ENCODE measurements at places on chromosomes 6 and 20.

GRCh38 chr20:50728981-50729874 lies 2.2 kb upstream of the PARD6B start:
- DNase-seq = no peak

- DNase-seq = no peak
Measured at GRCh38 chr6:144564202-144564601, 279.1 kb downstream of the UTRN start.

DNA sequence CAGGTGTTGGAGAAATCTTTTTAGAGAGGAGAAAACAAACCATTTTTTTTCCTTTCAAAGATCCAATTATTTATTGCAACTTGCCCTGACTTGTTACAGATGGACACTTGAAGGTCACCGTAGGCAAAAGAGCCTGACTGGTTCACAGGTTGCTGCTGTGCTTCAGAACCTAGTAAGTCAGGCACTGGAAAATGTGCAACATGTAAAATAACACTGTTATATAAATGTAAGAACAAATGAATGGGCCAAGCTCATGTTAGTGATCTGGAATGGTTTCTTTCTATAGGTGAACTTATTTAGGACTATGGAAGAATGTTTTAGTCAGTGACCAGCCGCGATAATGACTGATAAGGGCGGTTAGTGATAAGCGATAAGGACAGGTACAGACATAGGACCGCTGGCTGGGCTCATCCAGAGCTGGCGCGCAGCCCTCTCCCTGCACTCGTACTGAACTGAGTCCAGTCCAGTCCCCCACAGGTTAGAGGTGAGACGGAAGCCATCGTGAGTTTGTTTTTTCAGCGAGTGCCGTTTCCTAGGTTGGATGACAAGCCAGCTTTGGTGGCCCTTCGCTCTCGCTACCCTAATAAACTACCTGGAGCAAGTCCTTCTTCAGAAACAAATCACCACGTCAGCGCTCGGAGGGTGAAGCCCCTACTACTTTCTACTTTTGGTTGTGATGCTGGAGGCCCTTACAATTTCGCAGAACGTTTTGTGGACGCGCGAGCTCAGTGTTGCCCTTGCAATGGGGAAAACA lies 94.4 kb upstream of the PRDM1 start:
- DNase-seq = no peak

GRCh38 chr6:27791182-27791943 lies 120.8 kb downstream of the OR2B2 start:
- peak; percentile 93 for DNase-seq

GRCh38 chr20:37270576-37271420 lies 9.2 kb upstream of the GHRH start:
- DNase-seq = no peak

DNA sequence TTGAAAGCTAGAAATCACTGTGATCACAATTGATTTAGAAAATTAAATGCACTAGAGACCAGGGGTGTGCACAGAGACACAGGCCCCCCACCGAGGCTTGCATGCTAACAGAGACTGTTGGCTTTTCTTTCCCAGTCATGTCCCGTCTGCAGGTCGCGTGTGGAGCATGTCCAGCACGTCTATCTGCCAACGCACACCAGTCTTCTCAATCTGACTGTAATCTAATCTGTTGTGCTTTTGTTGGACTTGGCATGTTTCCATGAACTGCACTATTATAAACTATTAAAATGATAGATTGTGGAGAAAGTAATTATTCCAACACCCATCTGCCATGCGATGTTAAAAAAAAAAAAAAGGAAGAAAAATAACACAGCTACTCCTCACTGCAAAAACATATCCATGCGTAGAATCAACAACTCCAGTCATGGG lies 17.7 kb downstream of the MYLIP start:
- no peak for DNase-seq

- peak; percentile 33 for DNase-seq
Measured at GRCh38 chr6:2020909-2021308, 224.5 kb downstream of the GMDS start.

Measured in cardiac fibroblast (primary cell).